ENCODE measurements at places on chromosomes 1 and 21.

GRCh38 chr1:3889936-3890335 is 10.1 kb downstream of the C1orf174 start:
- no peak for DNase-seq

DNA sequence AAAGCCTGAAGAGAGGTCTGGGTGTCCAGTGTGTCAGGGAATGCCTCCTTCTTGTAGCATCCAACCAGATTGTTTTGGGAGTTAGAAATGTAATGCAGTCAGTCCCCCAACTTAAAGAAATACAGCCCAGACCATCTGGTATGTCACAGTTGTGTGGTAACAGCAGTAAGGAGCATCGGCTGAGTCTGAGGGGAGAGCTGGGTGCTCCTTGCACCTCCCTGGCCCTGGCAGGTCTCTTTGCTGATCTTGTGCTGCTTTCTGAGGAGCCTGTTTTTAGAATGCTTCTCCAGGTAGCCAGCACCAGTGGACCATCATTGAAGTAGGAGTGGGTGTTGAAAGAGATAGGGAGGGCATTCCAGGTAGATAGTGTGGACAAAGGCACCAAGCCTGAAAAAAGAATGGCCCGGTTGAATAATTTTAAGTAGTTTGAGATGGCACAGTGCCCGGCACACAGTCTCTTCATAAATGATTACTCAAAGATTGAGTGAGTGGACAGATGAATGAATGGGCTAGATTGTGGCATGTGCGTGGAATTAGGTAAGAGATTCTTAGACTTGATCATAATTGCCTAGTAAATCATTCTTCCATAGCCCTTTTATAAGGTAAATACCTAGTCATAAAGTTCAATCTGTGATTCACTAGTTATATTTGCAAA is 46.5 kb downstream of the LAMC1 start:
- no peak for DNase-seq

GRCh38 chr21:16942703-16943102 is 570.1 kb upstream of the CXADR start:
- no peak for DNase-seq

GRCh38 chr1:55813618-55814017 is 598.5 kb upstream of the USP24 start:
- DNase-seq, result no peak

- no peak for DNase-seq
Measured at GRCh38 chr1:214281720-214282629, 1.0 kb downstream of the SMYD2 start.

- DNase-seq, result no peak
Measured at GRCh38 chr1:3599286-3599811, 12.0 kb downstream of the MEGF6 start.

DNA sequence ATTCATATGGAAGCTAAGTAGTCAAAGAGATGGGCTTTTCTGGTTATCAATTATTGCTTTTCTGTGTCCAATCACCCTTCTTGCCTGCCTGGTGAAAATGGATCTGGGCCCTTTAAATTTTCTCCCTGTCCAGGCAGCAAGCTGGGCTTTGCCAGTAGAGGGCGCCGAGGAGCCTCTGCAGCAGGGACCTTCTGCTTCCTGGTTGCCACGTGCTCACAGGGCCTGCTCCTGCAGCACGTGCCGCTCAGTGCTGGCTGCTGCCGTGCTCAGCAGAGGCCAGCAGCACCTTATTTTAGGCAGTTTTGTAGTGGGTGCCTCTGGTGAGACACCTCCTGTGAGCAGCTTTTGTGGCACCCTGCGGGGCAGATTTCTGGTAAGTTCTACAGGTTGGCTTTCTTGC is 4.0 kb downstream of the ACTL8 start:
- DNase-seq, result no peak

- DNase-seq, result no peak
Measured at GRCh38 chr1:1553821-1554494, 13.5 kb upstream of the TMEM240 start.

DNA sequence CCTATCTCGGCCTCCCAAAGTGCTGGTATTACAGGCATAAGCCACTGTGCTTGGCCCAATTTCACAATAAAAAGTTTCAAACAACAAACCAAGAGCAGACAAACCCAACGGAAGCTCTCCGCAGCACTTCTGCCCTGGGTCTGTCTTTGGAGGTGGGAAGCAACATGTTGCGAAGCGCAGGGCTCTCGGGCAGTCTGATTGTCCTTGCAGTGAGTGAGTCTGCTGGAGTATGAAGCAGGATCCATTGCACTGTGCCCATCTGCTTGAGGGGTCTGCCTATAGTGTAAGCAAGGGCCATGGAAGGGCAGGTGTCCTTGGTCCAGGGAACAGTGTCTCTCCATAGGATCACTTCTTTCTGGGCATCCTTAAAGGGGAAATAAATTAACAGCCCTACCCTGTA is 14.6 kb upstream of the PARP1 start:
- no peak for DNase-seq

GRCh38 chr1:35122311-35122710 is 43.1 kb downstream of the ZMYM1 start:
- no peak for DNase-seq

DNA sequence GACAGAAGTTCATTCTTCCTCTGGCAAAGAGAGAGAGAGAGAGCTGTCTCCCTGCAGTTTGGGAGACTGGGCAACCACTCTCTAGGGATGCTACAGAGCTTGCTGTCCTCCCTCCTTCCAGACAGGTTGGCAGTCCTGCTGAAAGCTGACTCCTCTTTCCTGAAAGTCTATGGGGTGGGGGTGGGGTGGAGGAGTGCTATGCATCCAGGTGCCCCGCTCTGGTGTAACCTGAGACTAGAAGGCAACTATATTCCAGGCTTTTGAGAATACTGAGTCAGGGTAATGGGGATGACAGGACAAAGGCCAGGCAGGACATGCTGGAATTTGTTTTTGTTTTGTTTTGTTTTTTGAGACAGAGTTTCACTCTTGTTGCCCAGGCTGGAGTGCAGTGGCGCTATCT is 55.4 kb downstream of the OPTC start:
- no peak for DNase-seq

Measured in stimulated activated CD4-positive, alpha-beta T cell treated with anti-CD3 and anti-CD28 coated beads, Interleukin-15, amount 100 ng/mL, for 1 hour (primary cell).